ENCODE measurements at places on chromosomes 12 and 14.

DNA sequence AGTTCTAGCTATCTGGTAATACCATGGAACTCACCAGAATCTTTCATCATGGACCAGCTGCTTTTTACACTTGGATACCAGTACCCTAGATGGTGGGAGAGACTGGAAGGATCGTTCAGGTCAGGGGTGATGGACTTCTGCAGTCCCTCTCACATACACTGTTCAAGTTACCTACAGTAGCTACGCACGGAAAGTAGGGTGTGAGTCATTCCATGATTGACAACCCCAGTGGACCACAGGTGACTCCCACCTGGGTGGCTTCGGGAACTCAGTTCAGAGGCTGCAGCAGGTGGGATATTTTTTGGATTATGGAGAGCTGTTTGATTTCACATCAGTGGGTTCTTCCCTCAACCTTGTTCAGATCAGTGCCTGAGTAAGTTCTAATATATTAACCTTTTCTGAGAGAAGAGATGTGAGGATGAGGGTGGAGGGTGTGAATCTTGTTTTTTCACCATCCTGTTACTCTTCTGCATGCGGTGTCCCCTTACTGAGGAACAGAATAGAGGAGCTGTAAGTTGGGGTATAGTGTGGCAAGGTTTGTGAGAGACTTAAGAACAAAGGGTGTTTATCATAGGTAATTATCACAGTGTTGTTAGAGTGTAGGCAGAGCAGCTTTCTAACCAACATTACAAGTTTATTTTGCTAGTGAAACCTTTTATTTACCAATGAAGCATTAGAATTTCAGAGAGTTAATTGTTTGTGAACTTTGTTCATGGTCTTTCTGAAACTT, 39.6 kb downstream of the PRKCH start:
- DNase-seq: no peak

- no peak for DNase-seq
Observed at GRCh38 chr12:115437061-115437567, 753.1 kb upstream of the TBX3 start.

- DNase-seq: no peak
Observed at GRCh38 chr14:105538481-105539049, 12.2 kb downstream of the TMEM121 start.

GRCh38 chr14:71651228-71651627, 281.0 kb upstream of the RGS6 start:
- DNase-seq: no peak

DNA sequence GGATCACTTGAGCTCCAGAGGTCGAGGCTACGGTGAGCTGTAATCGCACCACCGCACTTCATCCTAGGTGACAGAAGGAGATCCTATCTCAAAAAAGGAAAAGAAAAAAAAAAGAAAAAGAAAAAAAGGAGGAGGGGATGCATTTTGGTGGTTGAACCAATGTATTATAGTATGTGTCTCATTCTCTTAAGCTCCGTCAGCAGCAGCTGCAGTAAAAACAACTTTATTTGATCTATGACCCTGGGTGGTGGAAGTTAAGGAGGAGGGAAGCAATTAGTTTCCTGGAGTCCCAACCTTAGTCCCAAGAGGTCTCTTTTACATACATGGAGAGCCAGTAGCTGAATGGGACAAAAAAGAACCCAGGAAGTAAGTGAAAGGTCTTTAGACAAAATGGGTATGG, 26.8 kb upstream of the APOF start:
- DNase-seq: no peak

All from stimulated activated CD8-positive, alpha-beta memory T cell treated with anti-CD3 and anti-CD28 coated beads, Interleukin-4, amount 100 ng/mL, for 1 hour (primary cell).